ENCODE measurements at places on chromosomes 3 and 15.

- DNase-seq, result no peak
Observed at GRCh38 chr3:33513262-33513863, 73.2 kb upstream of the UBP1 start.

DNA sequence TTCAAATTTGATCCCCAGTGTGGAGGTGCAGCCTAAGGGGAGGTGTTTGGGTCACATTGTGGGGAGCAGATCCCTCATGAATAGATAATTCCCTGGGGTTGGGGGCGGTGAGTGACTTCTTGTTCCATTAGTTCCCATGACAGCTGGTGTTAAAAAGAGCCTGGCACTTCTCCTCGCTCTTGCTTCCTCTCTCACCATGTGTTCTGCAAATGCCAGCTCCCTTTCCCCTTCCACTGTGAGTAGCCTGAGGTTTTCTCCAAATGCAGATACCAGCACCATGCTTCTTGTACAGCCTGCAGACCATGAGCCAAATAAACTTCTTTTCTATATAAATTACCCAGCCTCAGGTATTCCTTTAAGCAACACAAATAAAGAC, 23.1 kb downstream of the RIOX2 start:
- no peak for DNase-seq

DNA sequence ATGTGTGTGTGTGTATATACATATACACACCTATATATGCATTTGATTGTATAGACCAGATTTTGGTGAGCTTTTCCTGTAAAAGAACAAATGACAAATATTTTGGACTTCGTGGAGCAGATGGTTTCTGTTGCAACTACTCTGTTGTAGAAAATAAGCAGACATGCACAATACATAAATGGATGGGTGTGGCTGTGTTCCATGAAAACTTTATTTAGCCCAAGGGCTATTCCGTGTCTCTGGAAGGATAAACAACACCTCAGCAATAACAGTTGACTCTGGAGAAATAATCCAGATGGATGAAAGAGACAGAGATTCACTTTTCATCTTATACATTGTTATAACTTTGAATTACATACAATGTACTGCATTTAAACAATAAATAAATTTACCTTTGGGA, 441.4 kb downstream of the CNTN3 start:
- DNase-seq, result no peak

DNA sequence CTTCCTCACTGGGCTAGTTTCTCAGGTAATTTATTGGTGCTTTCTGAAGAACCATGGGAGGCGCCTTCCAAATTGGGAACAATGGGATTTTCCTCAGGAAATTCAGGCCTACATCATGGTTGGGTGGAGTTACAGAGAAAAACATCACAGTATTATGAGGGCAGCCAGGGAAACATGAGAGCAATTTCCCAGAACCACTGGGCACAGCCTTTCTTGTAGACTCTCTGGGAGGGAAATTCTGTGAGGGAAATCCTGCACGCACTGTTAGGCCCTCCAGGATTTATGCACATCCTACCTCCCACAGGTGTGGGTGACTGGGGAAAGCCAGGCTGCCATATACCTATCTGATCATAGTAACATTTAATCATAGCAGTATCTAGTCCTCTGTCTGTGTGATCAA, 13.2 kb downstream of the POPDC2 start:
- DNase-seq, result no peak

GRCh38 chr3:71709908-71710511, 15.2 kb downstream of the EIF4E3 start:
- no peak for DNase-seq

DNA sequence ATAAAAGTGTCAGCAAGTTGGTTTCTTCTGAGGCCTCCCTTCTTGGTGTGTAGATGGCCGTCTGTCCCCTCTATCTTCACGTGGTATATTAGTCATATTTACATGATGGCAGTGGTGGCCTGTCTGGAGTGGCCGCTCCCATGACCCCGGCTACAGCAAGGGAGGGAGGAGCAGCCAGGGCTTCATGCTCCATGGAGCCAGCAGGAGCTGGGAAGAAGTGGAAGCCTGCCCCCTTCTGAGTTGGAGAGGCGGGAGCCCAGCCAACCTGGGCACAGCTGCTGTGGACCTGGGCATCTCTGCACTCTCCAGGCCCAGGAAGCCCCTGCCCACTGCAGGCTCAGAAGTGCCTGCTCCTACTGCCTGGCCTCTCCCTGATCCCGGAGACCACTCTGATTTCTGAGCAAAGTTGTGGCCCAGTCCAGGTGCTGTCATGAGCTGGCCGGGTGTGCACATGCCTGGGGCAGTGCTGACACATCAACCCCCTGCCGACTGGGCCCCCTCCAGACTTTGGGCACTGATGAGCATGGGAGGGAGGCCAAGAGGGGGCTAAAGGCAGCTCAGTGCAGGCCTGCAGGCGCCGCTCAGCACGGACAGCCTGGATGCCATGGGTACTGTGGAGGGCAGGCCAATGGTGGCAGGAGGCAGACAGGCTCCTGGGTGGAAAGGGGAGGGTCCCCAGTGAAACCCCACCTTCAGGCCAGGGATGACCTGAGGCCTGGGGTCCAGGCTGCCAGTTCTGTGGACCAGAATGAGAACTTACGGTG, 84.8 kb downstream of the SERPINI1 start:
- no peak for DNase-seq

DNA sequence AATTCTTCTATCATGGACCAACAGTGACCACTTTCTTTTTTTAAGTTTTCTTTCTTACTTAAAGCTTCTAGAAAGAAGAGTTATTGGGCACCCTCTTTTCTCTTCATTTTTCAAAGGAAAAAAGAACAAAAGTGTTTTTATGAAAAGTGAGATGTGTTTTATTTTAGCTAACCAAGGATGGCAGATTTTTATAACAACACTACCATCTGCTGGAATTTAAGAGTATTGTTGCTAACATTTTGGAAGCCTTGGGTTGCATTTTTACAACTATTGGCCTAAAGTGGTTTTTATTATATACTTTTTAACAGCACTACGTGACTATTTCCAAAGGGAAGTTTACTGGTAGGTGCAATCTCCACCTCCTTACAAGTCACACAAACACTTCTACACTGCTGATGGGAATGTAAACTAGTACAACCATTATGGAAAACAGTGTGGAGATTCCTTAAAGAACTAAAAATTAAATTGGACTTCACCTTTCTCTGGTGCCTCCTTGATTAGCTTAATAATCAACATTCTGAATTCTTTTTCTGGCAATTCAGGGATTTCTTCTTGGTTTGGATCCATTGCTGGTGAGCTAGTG, 237.7 kb upstream of the AGTR1 start:
- no peak for DNase-seq

GRCh38 chr3:113507501-113508067, 7.4 kb downstream of the SPICE1 start:
- no peak for DNase-seq

- DNase-seq, result no peak
Observed at GRCh38 chr3:14133876-14134275, 9.0 kb downstream of the TMEM43 start.

- no peak for DNase-seq
Observed at GRCh38 chr3:146159616-146160320, 1.2 kb downstream of the PLOD2 start.

DNA sequence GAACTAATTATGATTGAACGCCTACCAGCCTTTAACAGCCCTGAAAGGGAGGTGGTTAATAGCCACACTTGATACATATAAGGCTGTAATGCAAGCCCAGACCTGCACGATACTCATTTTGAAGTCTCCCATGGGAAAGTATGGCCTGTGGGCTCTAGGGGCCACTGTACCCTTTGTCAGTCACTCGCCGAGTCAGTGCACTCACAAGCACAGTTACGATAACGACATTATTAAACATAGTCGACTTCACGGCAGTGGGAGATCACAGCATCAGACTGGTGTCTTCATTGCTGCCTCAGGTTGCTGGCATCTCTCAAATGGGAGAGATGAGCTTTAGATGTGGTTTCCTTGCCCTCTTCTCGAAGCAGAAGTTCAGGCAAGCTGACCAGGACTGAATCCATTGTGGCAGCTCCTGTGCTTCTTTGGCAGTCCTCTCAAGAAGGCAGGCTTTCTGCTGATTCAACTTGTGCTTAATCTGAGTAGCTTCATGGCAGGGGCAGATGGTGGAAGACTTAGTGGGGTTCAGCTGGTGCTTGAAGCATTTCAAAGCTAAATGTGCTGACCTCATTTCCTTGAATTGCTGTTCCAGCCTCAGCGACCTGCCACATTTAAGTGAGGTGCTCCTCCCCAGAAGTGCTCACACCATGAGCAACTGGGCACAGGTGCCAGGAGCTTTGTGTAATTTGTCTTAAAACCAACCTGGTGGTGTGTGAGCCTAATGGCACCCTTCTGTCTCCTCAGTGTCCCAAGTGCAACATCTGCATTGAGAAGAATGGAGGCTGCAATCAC, 15.8 kb upstream of the P4HTM start:
- DNase-seq, result no peak

- no peak for DNase-seq
Observed at GRCh38 chr3:87478716-87479115, 202.3 kb upstream of the POU1F1 start.

DNA sequence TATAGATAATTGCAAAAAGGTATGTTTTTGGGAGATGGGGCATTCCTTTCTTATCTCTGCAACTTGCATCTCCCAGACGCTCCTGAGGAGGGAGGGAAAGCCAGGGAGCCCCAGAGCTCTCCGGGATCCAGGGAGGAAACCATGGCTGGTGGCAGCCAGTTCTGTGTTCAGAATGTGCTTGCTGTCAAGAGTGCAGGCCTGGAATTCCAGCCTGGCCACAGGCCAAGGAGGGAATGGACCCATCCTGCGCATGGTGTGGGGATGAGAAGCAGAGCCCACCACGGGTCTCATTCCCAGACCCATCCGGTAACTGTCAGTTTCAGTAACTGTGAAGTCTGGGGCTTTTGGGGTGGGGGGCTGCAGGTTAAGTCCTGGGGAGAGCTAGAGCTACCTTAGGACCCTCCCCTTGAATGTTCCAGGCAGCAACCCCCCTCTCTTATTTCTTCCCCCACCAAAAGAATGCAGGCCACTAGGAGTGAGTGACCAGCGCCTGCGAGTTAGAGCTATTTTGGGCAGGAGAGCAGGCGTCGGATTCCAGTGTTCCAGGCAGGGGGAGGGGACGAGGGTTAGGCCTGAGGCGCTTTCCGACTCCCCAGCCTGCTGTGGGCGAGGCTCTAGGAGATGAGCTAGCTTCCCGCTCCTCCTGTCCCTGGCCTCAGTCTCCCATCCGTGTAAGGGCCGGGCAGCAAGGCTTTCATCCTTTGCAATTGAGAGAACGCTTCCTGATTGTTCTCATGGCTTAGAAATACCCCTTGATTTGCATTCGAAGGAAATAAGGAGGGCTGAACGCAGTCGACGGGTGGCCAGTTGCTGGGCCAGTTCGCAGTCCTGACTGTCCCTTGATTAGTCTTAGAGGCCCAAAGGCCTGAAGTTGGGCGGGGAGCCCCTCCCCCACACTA, 781 bp upstream of the DAG1 start:
- DNase-seq, result no peak

DNA sequence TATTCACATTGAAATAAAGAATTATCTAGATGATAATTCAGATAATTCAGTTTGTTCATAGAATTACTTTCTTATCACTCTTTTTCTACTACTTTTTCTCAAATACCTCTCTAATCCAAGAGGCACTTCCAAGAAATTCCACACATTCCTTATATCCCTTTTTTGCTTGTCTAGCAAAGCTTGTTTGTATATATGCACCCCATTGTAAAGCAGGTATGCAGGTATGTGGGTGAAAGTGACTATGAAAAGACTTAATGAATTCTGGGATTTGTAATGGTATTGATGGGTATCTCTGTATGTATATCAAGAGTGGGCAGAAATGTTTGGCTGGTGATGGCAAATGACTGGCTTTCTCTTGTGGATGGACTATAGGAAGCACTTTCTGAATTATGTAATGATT, 94.1 kb upstream of the FGF7 start:
- DNase-seq, result no peak

GRCh38 chr15:71410347-71410746, 295.1 kb downstream of the THSD4 start:
- DNase-seq, result no peak

DNA sequence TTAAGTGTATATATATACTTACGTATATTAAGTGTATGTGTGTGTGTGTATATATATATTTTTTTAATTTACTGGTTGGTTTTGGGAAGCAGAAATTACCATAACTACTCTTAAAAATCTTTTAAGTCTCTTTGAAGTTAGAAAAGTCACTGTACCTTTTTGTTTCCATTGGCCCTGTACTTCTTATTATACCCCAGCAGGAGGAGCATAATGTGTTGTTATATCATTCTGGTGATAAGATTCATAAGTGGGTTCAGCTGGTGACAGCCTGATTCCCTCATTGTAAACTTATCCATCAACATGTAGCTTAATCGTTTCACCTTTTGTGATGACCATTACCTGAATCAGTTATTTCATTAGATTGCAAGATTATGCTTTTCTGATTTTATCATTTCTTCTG, 30.8 kb downstream of the MLH1 start:
- no peak for DNase-seq

GRCh38 chr3:60169755-60170154, 1081.5 kb downstream of the FHIT start:
- DNase-seq, result no peak

DNA sequence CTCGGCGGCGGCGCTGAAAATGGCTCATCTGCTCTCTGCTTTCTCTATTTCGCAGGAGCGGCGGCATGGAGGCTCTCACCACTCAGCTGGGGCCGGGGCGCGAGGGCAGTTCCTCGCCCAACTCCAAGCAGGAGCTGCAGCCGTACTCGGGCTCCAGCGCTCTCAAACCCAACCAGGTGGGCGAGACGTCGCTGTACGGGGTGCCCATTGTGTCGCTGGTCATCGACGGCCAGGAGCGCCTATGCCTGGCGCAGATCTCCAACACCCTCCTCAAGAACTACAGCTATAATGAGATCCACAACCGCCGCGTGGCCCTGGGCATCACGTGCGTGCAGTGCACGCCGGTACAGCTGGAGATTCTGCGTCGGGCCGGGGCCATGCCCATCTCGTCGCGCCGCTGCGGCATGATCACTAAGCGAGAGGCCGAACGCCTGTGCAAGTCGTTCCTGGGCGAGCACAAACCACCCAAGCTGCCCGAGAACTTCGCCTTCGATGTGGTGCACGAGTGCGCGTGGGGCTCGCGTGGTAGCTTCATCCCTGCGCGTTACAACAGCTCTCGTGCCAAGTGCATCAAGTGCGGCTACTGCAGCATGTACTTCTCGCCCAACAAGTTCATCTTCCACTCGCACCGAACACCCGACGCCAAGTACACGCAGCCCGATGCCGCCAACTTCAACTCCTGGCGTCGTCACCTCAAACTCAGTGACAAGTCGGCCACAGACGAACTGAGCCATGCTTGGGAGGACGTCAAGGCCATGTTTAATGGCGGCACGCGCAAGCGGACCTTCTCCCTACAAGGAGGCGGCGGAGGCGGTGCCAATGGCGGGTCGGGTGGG, 790 bp downstream of the SKOR1 start:
- DNase-seq, result no peak

GRCh38 chr3:114293838-114294535, at the start of gene TIGIT:
TSS of gene TIGIT (plus strand) at chr3:114294028. CDS start at chr3:114294062, 34 bp downstream.
- no peak for DNase-seq

Measured in neuronal stem cell (in vitro differentiated cells).